ENCODE measurements at places on chromosomes 13 and 19.

GRCh38 chr13:59681636-59682311, 482.0 kb downstream of the DIAPH3 start:
- DNase-seq = no peak

GRCh38 chr13:76886292-76887075, at the start of gene KCTD12:
Gene KCTD12, minus strand, starts transcription at chr13:76886405. Its CDS starts 257 bp downstream, at chr13:76886148.
- no peak for DNase-seq

- no peak for DNase-seq
These were observed 11.6 kb downstream of the DIAPH3 start for GRCh38 chr13:60152114-60152513.

- DNase-seq = no peak
These were observed 1120.4 kb upstream of the PCDH9 start for GRCh38 chr13:68350554-68350953.

- DNase-seq = no peak
These were observed 19.0 kb upstream of the IL17D start for GRCh38 chr13:20684546-20684945.

DNA sequence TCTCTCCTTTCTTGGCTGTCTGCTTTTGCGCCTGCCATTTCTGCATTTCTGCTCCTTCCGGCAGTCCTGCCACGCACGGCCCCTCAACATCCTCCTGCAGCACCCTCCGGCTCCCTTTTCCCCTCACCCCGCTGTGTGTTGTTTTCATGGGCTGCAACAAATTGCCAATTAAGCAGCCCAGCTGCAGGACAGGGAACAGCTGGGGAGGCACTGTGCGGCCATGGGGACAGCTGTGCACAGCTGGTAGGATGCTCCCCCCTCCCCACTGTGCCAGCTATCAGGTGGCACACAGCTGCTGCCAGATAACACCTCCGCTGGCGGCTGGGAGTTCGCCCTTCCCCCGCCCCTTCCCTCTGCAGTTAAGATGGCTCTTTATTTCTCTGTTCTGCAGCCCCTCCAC, 25.4 kb downstream of the LYL1 start:
- DNase-seq = no peak

DNA sequence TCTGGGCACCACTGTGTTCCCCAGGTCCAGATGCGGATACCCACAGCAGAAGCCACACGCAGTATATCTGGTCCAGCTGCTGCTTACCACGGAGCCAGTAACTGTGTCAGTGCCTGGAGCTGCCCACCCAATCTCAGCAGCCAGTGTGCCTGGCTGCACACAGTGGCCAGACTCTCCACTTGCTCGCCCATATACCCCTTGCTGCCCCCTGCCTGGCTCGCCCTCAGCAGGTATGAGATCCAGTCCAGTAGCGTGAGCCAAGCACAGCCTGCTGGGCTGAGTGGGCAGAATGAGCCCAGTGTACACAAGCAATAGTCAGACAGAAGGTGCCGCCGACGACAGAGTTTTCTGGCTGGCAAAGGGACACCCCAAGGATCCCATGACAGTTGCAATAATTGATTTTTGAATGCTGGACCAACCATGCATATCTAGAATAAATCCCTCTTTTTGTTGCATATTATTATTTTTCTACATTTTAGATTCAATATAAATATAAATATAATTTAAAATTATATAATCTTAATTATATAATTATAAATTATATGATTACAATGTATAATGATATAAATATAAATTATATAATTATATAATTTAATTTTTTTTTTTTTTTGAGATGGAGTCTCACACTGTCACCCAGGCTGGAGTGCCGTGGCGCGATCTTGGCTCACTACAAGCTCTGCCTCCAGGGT, 918.8 kb upstream of the MIR17HG start:
- DNase-seq = no peak
